Sciatic nerve (tissue), 2 donors: ENCODE measurements at places on chromosomes 12 and 14.

DNA sequence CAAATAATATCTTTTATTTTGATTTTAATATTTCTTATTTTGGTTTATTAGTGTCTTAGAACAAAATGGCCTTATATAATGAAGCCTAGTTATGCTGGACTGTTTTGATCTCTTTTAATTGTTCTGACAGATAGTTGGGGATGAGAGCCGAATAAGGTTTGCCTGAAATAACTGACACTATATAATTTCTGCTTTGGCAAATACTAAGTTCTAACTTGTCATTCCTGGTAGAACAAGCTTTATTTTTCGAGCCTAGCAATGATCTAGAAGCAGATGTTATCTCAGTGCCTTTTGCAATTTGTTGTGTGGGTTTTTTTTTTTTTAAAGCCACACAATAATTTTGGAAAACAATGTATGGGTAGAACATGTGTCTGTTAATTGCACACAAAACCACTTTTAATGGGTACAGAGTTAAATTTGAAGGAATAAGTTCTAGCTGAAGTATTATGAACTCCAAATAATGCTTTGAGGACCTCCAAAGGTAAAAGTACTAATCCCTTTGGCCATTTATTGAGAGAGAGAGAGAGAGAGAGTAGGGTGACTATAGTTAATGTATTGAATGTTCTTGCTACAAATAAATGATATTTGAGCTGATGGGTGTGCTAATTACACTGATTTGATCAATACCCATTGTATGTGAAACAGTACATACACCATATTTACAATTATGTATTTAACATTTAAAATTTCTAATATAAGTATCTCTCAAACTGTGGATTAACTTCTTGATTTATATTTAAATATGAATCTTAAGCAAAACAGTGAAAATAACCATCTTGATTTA lies 35.0 kb downstream of the MDM2 start:
- DNase-seq = no peak

DNA sequence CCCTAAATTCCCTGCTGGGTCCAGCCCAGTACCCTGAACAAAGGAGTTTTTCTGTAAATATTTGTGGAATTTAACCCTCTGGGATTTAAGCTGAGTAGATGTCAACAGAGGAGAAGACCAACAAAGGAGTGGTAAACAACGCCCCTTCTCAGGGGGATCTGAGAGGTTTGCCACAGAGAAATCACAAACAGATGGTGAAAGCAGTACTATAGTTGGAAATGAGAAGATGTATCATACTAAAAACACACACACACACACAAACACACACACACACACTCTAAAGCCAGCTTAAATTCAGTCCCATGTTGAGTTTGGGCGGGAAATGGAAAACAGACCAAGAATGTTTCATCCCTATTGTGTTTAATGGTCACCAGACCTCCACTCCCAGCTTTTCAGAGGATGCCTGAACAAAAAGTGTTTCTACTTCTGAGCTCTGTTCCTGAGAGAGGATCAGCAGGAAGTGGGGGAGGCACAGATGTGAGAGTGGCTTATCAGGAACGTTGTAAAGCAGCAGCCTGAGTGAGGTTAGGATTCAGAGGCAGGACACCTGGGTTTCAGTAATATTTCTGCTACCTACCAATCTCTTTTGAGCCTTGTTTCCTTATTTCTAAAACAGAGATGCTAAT lies 3.2 kb downstream of the BIN2 start:
- DNase-seq = no peak

DNA sequence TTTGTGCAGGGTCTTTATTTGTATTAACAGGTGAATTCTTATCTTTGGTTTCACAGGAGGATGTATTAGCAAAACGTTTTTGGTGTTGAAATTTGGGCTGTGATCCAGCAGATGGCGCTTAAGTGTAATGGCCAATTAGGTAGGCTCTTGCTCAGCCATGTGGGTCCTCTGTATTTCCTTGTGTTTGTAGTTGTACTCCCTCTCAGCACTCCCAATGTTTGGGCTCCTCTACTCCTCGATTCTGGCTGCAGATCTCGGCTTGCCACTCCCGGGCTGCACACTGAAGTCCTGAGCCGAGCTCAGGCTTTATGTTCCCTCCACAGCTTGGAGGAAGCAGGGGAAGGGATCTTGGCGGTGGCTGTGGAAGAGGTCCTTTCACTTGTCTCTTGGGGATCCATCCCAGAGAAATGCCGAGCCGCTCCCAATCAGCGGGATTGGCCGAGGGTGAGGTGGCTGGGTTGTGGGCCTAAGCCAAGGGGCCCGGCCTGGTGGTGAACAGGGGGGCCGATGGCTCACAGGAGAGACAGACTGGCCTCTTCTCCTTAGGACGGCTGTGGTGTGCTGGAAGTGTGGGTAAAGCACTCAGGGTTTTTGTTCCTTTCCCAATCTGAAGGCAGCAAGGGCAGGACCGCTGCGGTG lies 133.7 kb downstream of the AEBP2 start:
- no peak for DNase-seq

GRCh38 chr14:23517650-23518326 lies 33.8 kb downstream of the ZFHX2 start:
- DNase-seq = no peak

DNA sequence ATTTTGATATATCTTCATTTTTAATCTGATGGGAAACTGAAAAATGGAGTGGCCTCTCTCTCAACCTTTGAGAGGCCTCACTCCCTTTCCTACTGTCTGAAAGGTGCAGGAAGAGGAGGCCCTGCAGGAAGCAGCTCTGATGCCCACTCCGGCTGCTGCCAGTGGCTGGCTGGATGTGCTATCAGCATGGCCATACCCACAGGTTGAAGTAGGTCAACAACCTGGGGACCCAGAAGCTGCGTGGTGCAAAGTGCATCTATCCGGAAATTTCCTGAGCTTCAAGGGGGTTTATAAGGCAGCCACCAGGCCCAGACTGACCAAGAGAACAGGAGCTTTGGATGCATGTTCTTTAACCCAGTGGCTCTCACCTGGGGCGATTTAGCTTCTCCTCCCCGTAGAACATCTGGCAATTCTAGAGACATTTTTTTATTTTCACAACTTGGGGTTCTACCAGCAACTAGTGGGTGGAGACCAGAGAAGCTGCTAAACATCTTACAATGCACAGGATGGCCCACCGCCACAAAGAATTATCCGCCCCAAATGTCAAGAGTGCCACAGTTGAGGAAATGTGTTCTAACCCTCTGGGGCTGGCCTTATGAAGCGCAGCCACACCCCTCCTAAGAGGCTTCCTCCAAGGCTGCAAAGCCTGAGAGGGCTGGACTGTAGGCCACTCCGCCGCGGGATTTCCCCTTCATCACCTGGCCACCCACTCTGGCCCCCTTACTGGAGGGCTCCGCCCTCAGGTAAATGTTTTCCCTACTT lies 8.2 kb upstream of the BATF start:
- DNase-seq = no peak

GRCh38 chr14:65926935-65927700 lies 514.6 kb downstream of the FUT8 start:
- no peak for DNase-seq

DNA sequence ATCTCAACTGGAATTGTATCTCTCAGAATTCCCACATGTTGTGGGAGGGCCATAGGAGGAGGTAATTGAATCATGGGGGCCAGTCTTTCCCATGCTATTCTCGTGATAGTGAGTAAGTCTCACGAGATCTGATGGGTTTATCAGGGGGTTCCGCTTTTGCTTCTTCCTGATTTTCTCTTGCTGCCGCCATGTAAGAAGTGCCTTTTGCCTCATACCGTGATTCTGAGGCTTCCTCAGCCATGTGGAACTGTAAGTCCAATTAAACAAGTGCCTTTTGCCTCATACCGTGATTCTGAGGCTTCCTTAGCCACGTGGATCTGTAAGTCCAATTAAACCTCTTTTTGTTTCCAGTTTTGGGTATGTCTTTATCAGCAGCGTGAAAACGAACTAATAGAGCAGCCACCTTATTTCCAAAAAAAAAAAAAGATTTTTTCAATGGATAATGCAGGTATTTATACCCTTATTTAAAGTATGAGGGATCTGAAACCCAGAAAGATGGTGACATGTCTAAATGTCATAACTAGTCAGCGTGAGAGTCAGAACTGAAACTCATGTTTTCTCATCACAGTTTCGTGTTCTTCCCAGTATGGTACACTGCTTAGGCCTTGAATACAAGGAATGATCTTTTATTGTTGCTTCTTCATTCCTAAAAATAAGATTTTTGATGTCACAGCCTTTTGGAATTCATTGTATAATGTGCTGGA lies 89.6 kb downstream of the ERC1 start:
- DNase-seq = no peak

GRCh38 chr12:57146961-57147944 lies at the start of gene LRP1-AS:
LRP1-AS (minus strand) TSS chr12:57147619.
- DNase-seq = no peak

DNA sequence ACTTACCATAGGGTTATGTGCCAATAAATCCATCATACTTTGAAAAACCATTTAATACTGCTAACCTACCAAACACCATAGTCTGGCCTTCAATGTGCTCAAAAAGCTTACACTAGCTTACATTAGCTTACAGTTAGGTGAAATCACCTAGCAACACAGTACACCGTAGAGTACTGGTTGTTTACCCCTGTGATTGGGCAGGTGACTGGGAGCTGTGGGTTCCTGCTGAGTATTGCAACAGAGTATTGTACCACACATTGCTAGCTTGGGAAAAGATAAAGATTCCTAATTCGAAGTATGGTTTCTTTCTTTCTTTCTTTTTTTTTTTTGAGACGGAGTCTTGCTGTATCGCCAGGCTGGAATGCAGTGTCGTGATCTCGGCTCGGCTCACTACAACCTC lies 5.6 kb downstream of the ATP5MC2 start:
- DNase-seq = no peak

DNA sequence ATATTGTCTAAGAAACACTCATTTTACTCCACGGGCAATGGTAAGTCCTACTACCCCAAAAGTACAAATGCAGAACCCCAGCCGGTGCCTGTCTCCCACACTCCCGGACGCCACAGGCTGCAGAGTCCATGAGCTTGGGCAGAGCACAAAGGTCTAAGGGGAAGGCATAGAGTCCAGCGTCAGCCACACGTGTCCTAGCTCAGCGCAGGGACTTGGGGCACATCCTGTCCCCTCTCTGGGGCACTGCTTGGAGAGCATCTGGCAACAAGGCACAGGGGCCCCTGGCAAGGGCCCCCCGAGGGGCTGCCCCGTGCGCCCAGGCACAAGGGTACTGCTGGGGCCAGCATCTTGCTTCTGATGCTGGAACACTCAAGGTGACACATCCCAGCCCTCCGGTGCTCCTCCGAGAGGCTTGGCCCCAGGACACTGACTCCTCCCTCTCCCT lies 58.4 kb downstream of the BCL11B start:
- DNase-seq = no peak

DNA sequence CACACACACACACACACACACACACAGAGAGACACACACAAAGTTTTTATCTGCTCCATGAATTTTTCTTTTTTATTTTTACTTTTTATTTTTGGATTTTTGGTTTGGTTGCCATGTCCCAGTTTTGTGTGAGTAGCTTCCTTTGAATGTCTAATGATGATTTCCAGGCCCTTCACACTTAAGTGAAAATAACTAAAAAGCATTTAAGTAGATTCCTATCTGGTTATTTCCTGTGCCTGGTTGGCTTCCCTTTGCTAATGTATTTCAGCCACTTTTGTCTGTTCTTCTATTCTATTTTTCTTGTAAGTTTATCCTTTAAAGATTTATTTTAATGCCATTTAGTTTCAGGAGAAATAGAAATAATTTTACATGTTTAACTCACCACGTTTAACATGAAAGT lies 755.4 kb downstream of the SLC6A15 start:
- no peak for DNase-seq

GRCh38 chr14:36396798-36397197 lies 76.4 kb upstream of the MBIP start:
- DNase-seq = no peak

DNA sequence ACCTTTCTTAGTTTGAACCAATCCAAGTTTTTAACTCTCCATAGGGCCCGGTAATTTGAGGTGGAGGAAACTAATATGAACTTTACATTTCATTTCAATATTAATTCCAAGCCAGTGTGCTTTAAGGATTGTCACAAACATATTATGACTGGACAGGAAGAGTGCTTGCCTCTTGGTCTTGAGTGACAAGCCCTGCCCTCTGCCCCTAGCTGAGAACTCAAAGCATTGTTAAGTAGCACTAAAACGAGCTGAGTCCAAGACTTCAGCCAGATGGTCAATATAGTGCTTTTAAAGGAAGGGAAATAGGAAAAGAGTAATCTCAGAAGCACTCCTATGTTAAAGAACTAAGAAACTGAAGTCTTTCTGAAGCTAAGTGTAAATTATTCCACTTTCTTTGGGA lies 17.1 kb downstream of the TRMT5 start:
- no peak for DNase-seq

DNA sequence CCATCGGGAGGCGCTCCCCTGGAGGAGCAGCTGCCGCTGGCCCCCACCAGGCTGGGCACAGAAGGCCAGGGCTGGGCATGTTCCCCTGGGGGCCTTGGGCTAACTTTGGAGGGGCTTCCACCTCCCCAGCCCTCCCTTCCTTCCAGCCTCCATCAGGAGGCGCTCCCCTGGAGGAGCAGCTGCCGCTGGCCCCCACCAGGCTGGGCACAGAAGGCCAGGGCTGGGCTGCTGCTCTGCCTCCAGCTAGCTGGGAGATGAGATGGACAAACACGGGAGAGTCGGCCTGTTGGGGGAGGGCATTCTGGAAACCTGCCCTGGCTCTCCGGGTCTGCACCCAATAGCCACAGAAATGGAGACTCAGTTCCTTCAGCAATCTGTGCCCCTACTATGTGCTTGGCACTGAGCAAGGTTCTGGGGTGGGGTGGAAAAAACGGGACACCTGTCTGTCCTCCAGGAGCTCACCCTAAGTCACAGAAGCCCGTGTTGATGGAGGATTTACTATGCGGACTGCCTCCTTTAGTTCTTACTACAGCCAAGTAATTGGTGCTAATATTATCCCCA lies 39.0 kb upstream of the CORO1C start:
- DNase-seq = no peak

- DNase-seq = no peak
Measured at GRCh38 chr14:35051796-35052195, 5.7 kb downstream of the FAM177A1 start.

GRCh38 chr12:127664901-127665300 lies 602.1 kb upstream of the TMEM132C start:
- no peak for DNase-seq

DNA sequence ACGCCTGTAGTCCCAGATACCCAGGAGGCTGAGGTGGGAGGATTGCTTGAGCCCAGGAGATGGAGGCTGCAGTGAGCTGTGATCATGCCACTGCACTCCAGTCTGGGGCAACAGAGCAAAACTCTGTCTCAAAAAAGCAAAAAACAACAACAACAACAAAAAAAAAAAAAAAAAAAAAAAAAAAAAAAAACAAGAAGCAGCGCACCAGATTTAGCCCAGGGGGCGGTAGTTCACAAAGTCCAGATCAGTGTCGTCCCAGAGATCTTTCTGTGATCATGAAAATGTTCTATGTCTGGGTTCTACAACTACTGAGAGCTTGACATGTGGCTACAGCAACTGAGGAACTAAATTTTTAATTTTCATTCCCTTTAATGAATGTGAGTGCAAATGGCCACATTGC lies 27.4 kb downstream of the OAS2 start:
- no peak for DNase-seq

GRCh38 chr12:12648951-12649650 lies 37.4 kb downstream of the CREBL2 start:
- no peak for DNase-seq
